ENCODE measurements at places on chromosomes 1 and 21.
A peak's percentile ranks its signal among the peaks of the same experiment; 100 is the strongest.

- DNase-seq: no peak
Observed at GRCh38 chr1:184567009-184567408, 180.2 kb downstream of the C1orf21 start.

- DNase-seq: no peak
Observed at GRCh38 chr1:89945852-89946476, 48.9 kb upstream of the ZNF326 start.

GRCh38 chr1:46179138-46180081, 3.1 kb upstream of the P3R3URF start:
- DNase-seq: peak; percentile 34

- no peak for DNase-seq
Observed at GRCh38 chr1:75707191-75707590, 17.3 kb upstream of the ACADM start.

DNA sequence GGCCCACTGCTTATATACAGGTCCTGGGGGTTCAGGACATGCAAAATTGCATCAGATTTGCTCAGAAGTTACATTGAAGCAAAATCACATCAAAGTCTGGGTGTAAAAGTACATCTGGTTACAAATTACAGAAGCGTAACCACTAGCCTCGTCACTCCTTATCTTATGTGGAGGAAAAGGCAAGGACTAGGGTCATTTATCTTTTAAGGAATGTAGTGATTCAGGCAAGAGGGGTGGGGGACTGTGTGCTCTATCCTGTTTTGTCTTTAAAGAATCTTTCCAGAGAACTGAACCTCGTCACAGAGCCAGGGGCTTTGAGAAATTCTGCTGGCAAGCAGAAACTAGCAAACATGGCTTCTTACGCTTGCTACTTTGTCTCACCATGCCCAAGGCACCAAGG, 61.1 kb upstream of the RAB4A start:
- no peak for DNase-seq

All from activated CD4-positive, CD25-positive, alpha-beta regulatory T cell (primary cell).